Activated CD8-positive, alpha-beta memory T cell treated with anti-CD3 and anti-CD28 coated beads for 4 hours (primary cell): ENCODE measurements at places on chromosomes 3 and 15.

DNA sequence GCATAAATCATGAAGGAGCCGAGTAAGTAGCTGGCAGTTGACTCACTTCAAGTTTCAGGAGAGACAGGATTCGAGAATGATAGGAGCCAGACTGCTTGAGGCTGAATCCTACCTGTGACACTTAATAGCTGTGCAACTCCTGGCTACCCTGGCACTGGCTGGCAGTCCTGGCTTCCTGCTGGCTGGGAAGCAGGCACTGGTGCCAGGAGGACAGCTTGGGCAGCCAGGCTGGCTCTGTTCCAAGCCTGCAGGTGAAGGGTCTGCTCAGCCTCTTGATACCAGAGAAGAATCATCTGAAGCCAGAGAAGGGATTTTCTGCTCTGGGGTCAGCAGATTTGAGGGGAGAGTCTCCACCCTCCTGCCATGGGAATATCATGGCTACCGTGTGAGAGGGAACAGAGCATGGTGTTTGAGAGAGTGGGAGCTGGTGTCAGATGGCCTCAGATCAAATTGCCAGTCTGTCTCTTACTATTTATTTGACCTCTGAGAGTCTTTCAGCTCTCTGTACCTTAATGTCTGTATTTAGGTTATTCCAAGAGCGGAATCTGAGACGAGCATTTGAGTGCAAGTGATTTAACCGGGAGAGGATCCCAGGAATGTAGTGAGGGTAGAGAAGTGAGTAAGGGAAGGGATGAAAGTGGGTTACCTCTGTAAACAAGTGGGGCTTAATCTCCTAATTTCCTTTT lies 4.4 kb upstream of the XIRP1 start:
- no peak for DNase-seq

DNA sequence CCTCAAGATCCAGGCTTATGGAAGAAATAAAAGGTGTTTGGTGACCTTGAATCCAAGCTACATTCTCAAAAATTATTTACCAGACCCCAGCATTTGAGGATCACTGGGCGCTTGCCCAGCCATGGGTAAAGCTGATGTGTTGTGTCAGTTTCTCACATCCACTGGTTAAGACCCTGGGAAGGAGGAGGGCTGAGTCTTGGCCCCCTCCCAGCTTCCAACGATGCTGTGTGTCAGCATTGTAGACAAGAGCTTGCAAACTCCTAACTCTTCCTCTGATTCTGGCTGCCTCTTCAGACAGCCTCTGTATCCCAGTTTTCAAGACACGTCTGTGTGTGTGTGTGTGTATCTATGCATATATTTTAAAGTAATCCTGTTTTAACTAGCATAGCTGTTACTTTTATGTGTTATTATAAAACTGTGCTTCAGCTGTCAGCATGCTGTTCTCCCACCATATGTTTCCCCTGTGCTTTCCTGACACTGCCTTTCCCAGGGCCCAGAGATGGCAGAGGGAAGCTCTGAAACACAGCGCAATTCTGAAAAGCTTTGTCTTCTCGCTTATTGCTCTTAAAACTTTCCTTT lies 157.3 kb upstream of the LRRN1 start:
- no peak for DNase-seq

DNA sequence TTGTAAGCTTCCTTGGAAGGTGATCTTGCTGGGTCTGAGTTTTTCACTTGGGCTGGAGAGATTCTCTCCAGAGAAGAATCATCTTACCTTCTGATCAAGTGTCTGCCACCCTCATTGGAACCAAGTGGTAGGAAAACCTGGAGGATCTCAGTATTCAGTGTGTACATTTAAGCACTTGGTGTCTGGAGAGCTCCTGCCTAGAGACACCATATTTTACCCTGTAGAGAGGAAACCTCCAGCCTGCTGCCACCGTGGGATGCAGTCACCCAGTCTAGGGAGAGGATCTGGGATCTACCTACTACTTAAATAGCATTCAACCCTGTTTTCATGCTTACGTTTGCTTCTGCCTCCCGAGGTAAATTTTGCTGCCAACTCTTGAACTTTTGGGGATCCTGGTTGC lies 274.3 kb downstream of the SV2B start:
- DNase-seq, result no peak

GRCh38 chr3:177102553-177102952 lies 94.7 kb downstream of the TBL1XR1 start:
- no peak for DNase-seq

- DNase-seq, result no peak
Measured at GRCh38 chr15:62068810-62069167, 2.0 kb downstream of the C2CD4A start.

DNA sequence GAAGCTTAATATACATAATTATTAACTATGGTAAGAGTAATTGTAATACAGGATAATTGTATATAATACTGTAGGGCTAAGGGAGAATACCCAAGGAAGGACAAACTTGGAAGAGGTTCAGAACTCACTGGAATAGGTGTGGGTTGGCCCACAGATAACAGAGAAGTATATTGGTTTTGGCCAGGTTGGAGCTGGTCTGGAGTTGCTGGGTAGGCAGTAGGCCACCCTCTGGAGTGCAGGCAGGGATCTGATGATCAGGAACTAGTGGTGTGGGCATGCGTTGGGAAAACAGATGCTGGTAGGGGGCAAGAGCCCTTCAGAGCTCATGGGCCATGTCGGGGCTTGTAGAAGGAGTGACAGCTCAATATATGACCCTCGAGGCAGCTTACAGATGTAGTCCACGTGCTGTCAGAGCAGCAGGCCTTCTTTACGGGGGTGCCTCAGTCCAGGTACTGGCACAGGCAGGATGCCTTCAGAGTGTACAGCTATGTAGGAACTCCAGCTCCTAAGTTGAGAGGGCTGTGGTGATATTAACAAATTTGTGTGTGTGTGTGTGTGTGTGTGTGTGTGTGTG lies 12.4 kb downstream of the IREB2 start:
- DNase-seq, result no peak
